ENCODE measurements at places on chromosomes 13 and 19.

DNA sequence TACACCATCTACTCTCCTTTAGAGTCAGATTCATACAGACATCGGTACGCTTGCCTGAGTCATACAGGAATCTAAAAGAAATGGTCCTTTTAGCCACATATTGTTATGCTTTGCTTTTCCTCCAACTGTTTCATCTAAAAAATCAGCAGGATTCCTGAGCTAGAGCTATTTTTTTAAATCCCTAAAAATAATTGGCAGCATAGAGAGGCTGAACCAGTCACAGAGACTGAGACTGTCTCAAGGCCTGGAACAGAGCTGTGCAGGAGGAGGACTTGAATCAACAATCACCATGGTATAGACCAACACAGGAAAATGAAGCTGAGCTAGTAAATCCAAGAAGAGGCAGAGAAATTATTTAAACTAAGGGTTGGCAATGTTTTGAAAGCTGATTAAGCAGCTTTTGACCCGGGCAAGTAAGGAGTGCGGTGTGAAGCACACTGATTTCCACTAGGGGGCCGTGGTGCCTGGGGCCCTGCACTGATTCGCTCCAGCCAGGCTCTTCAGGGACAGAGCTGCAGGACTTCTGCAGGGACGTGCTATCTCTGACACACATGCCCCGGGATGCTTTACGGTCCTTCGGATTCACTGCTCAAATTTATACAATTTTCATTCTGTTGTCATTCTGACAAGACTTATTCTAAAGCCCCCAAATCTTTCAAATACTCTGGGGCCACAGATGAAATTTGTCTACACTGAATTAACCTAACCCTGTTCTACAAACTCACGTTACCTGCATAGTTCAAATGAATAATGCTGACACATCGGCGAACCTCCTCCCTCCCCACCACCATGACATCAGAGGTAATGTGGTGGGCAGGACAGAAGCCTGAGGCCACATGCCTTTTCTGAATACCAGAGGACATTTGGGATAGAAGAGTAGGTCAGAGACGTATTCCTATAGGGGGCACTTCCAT lies 87.6 kb upstream of the SLC15A1 start:
- DNase-seq: peak; percentile 85

GRCh38 chr19:29837448-29837981 lies 25.7 kb downstream of the CCNE1 start:
- DNase-seq: no peak

DNA sequence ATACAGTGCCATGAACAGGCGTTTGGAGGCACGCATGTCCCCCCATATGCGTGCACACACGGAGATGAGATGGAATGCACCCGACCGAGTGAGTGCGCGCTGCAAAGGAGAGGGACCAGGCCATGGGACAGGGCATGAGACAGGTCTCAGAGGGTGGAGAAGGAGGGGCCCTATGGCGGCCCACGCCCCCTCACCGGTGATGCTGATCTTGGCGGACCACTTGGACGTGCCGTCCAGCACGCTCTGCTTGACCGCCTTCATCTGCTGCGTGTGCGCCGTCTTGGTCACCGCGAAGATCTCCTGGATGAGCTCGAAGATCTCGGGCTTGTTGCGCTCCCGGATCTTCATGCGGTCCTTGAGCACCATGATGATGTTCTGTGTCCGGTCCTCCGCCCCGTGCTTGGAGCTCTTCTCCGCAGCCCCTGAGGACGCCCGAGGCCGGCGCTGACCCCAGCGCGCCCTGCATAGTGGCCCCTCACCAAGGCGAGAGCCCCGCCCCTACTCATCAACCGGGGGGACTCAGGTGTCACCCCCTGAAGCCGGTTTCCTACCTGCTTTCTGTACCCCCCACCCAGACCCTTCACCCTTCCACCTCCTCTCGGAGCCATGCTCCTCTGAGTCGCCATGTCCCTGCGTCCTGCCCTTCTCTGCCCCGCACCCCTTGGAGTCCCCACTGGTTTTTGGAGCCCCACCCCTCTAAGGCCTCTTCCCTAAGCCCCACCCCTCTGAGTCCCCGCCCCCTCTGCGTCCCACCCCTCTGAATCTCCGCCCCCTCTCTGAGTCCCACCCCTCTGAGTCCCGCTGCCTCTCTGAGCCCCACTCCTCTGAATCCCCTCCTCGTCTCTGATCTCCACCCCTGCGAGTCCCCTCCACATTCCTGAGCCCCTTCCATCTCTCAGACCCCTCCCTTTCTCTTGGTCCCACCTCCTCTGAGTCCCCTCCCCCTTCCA lies 40.8 kb downstream of the UNC13A start:
- DNase-seq: no peak

GRCh38 chr19:9467161-9467560 lies 31.3 kb downstream of the ZNF560 start:
- no peak for DNase-seq

GRCh38 chr13:95319551-95320274 lies 18.5 kb upstream of the ABCC4 start:
- no peak for DNase-seq

DNA sequence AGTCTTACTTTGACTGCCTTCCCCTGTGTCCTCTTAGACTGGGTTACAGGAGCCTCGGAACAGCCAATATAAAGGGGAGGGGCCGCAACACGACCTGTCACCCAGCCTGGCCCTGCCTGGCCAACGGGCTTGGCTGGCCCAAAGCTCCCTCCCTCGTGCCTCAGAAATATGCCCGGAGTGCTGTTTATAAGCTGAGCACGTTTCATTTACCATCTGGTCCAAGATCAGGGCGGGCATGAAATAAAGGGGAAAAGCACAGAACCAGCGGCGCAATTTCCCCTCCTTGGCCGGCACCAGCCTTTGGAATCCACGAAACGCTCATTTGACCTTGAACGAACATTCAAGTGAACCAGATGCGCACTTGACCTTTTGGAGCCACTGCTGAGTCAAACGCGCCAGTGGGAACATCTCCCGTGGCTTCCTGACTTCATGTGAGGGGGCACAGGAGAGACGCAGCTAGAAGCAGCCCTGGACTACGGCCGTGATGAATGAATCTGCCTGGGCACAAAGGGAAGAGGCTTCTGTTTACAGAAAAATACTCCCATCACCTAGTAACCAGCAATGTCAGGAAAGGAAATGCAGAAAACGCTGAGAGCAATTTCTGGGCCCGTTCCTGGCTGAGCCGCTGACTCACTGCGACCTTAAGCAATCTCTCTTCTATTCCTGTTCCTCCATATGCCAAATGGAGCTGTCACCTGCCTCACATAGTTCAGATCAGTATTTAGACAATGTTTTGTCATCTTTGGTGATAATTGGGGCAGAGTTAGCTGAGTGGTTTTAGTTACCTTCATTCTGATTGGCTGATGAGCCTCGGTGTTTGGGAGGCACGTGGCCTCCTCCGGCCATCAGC lies 53.3 kb downstream of the RFX2 start:
- peak; percentile 94 for DNase-seq

GRCh38 chr13:81382246-81382645 lies 1041.3 kb upstream of the SPRY2 start:
- no peak for DNase-seq

GRCh38 chr19:30320916-30321315 lies 51.3 kb upstream of the ZNF536 start:
- no peak for DNase-seq

- DNase-seq: no peak
Measured at GRCh38 chr19:39167461-39168257, 29.1 kb upstream of the NCCRP1 start.

GRCh38 chr13:109208522-109208921 lies 577.9 kb downstream of the IRS2 start:
- DNase-seq: no peak

DNA sequence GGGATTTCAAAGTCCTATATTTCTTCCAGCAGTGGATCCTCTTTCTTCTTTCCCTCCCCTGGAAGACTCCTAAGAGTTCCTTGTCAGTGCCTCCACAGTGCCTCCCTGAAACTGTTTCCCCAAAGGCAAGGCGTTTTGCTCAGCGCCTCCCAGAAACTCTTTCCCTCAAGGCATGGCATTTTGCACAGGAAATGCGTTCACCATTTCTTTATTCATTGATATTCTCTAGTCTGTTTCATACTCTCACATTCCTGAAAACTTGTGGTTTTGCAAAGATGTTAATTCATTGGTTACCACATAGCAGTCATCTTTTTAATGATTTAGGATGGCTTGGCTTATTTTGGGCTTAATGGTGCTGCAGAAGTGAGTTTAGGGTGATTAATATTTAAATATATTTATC lies 177.3 kb upstream of the SLC10A2 start:
- no peak for DNase-seq

DNA sequence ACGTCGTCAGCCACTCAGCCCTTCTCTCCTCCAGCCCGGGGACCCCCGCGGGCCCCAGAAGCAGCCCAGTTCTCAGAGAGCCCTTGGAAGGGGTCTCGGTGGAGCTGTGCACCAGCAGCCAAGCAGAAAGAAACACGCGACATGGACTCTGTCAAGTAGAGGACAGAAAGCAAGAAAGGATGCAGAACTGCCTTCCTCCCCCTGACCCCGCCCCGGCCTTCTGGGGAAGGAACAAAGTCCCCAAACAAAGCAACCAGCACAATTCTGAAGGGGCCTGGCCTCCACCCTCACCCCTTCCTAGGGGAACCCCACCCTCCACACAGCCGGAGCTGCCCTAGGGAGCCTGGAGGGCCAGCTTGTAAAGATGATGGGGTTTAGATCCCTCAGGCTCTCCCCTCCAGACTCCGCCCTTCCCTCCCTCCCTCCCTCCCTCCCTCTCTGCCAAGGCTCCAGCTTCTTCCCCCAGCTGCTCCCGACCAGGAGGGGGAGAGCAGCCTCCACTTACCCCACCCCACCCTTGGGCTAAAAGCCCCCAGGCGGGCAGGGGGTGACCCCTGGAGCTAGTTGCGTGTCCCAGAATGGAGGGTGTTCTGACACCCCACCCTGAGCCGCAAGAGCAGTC lies 7.8 kb downstream of the LYL1 start:
- DNase-seq: no peak

DNA sequence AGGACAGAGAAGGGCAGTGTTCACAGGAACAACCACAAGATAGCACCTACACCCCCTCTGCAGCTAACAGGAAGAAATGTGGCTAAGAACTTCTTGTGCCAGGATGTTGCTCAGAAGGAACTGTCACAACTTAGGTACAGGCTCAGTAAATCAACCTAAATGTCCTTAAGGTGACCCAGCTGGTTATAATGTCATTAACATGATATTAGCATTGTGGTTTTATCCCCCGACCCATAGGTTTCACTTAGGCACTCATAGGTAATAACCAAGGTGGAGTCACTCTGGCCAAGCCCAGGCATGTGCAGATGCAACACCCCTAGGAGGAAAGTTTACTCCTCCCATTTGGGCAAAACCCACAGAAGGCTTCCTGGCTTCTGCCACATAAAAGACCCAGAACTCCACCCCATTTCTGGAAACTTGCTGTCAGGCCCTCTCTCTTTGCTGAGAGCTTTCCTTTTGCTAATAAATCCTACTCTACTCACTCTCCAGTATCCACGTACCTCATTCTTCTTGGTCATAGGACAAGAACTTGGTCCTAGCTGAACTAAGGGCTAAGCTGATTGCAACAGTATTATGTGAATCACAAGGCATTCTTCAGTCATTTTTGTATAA lies 951.3 kb downstream of the SLITRK5 start:
- DNase-seq: no peak

DNA sequence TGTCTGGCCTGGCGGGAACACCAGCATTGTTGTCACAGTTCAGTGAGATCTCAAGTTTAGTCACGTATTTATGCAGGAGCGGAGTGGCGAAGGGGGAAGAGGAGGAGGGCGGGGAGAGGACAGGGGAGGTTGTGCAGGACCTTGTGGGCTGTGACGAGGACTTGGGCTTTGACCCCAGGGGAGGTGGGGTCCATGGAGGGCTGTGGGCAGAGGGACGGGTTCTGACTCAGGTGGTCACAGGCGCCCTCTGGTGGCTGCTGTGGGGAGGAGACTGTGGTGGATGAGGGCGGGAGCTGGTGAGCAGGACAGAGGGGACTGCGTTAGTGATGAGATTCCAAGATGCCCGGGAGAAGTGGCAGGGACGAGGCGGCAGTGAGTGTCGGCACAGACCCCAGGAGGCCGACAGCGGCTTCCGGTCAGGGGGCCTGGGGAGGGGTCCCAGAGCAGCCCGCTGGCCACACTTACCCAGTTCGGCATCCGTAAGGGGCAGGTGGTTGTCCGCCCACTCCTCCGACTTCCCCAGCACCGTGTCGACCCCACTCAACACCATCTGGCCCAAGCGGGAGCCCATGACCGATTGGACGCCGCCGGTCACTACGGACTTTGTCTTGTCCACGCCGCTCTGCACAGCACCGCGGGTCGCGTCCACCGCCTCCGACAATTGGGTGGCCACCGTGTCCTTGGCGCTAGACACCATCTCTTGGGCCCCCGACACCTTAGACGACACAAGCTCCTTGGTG lies 15.7 kb downstream of the PLIN3 start:
- DNase-seq: peak; percentile 39

DNA sequence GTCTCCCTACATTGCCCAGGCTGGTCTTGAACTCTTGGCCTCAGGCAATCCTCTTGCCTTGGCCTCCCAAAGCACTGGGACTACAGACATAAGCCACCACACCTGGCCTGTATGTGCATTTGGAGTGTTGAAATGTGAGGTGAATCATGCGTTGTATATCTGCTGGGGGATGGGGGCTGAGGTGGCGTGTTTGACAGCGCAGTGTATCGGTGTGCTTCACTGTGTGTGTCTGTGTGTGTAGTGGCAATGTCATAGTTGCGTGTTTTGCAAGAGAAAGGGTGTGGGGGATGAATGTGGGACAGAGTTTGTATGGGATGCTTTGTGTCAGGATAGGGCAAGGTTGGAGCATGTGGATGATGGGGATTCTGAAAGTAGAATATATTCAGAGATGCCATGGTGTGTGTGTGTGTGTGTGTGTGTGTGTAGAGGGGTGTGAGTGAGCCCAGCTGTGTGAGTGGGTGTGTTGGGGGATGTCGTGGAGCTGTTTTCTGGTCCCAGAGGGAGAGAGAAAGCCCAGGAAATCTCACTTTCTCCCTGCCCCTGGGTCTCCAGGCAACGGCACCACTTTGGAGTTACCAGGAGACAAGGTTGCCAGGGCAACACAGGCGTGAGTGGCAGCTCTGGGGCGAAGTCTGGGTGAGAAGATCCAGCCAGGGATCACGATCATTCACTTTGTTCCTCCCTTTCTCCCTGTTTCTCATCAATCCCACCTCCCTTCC lies 1.1 kb upstream of the SWSAP1 start:
- no peak for DNase-seq

DNA sequence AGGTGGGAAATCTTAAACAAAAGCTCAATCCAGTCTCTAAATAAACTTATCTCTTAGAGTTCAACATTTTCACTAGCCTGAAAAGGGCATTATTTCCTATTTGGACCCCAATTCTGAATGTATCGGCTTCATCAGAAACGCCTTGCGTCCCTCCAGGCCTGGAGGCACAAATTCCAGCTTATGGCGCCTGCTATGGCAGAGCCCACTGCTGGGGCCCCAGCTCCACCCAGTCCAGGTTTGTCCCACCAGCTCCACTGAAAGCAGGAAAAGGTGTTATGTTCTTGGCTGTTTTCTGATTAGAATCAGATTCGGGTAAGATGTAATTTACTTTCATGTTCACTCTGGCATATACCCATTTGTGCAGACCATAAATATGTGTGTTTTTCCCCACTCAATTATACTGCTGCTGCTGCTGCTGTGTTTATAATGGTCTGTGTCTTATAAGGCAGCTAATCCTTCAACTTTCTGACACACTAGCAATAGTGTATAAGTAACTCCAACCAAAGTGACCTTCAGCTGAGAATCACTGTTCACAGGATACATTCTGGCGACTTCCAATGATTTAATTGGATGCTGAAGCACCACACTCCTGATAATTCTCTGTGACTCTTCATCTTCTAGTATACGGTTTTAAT lies 6.4 kb downstream of the IRS2 start:
- DNase-seq: peak; percentile 20

GRCh38 chr13:48431987-48432615 lies 19.2 kb upstream of the LPAR6 start:
- DNase-seq: peak; percentile 46

Measured in astrocyte of the spinal cord (primary cell).